AG08395 (cell line): ENCODE measurements at places on chromosomes 4 and X.

- no peak for DNase-seq
Measured at GRCh38 chrX:153596981-153597750, 1.8 kb downstream of the CCNQ start.

DNA sequence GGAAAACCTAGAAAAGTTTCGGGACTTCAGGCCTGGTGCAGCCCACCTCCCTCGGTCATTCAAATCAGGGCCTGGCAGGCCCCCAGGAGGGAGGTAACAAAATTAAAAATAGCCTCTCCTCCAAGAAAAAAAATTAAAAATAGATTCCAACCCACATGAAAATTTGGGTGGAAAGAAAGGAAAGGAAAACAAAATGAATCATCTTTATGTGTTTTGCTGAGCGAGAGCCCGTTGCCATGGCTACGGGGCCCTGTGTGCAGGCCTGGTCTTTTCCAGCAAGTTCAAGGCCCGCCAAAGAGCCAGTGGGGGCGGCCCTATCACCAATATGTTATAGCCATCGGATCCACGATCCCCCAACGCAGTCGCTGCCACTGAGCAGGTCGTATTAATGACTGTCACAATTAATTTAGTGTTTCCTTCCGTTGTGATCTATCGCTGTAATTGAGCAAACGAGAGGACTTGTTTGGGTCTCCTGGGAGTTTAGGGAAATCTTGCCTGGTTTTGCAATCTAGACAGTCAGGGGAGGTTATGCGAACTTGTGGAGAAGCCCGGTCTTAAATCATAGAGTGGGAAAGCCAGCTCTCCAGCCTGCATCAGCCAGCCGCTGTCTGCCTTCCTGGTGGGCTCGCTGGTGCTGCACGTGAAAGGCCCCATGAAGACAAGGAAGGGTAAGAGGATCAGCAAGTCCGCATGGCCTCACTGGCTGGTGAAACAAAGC is 452.4 kb downstream of the BCOR start:
- DNase-seq, result peak; percentile 79

DNA sequence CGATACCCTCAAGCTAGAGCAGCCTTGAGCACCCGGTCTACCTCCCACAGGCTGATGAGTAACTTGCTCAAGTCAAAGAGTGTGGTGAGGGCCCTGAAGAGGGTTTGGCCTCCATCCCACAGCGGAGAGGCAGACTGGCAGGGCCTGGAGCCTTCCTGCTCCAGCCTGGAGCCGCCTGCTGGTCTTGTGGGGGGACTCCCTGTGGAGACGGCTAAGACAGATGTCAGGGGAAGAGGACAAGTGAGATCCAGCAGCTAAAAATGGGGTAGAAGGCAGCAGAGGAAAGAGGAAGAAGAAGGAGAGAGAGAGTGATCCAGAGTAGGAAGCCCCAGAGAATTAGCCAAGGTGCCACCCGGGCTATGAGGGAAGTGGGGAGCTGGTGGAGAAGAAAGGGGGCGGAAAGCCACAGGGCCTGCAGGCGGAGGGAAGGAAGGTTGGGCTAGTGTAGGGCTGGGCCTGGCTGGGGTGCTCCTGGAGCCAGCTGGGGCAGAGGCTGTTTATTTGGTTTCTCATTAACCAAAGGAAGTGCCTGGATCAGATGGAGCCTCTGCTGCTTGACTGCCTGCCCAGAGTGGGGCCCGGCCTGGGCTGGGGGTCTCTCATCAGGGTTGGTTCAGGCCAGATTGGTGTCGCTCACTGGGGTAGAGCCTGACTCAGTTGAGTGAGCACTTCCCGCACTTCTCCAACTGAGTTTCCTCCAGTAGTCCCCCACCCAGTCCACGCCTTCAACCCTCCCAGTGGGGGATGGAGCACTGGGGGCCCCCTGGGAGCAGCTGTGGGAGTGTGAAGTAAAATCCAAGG is 14.2 kb downstream of the EFNB1 start:
- DNase-seq, result no peak

GRCh38 chr4:33316033-33316432 is 2595.9 kb downstream of the PCDH7 start:
- DNase-seq, result no peak

- DNase-seq, result no peak
Measured at GRCh38 chrX:114582698-114583395, 1.0 kb upstream of the HTR2C start.

- DNase-seq, result no peak
Measured at GRCh38 chrX:69900491-69900890, 149.2 kb downstream of the AWAT2 start.

- DNase-seq, result no peak
Measured at GRCh38 chr4:25221377-25221776, 12.5 kb upstream of the PI4K2B start.

- DNase-seq, result no peak
Measured at GRCh38 chr4:185896817-185897488, 85.0 kb upstream of the SORBS2 start.

- DNase-seq, result no peak
Measured at GRCh38 chr4:35511851-35512250, 732.5 kb downstream of the ARAP2 start.

GRCh38 chr4:121266982-121267381 is 102.9 kb upstream of the TNIP3 start:
- DNase-seq, result no peak

GRCh38 chrX:15448010-15448639 is 45.0 kb downstream of the PIR start:
- DNase-seq, result peak; percentile 42

- DNase-seq, result no peak
Measured at GRCh38 chr4:58679051-58679450, 1568.9 kb upstream of the IGFBP7 start.

DNA sequence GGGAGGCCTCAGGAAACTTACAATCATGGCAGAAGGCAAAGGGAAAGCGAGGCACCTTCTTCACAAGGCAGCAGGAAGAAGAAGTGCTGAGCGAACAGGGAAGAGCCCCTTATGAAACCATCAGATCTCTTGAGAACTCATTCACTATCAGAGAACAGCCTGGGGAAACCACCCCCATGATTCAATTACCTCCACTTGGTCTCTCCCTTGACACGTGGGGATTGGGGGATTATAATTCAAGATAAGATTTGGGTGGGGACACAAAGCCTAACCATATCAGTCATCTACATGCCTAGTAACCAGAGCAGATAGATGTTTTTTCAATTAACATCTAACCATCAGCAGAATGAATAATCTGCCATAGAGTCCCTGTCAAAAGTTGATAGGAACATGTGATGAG is 30.4 kb downstream of the FAM13A start:
- no peak for DNase-seq

DNA sequence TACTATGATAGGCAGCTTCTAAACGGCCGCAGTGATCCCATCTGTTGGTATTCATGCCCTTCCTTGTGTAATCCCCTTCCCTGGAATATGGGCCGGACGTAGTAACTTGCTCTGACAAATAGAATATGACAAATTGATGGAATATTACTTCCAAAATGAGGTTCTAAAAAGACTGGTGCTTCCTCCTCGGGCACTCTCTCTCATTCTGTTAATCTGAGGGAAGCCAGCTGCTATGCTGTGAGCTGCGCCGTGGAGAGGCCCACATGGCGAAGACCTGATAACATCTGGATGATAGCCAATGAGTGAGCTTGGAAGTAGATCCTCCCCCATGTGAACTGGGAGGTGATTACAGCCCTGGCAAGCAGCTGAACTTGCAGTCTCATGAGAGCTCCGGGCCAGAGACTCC is 27.2 kb upstream of the SLC25A4 start:
- DNase-seq, result peak; percentile 22

GRCh38 chr4:142960867-142961644 is 115.0 kb upstream of the INPP4B start:
- no peak for DNase-seq
